ENCODE measurements at places on chromosomes 7 and 10.
A peak's percentile ranks its signal among the peaks of the same experiment; 100 is the strongest.

GRCh38 chr10:93248583-93249227 lies 175.0 kb downstream of the CYP26A1 start:
- peak; percentile 26 for DNase-seq

- no peak for DNase-seq
Observed at GRCh38 chr10:78028438-78029268, 662 bp downstream of the POLR3A start.

- DNase-seq: peak; percentile 49
Observed at GRCh38 chr10:588246-589165, 101.0 kb downstream of the DIP2C start.

GRCh38 chr10:4109469-4109868 lies 324.5 kb upstream of the KLF6 start:
- no peak for DNase-seq

DNA sequence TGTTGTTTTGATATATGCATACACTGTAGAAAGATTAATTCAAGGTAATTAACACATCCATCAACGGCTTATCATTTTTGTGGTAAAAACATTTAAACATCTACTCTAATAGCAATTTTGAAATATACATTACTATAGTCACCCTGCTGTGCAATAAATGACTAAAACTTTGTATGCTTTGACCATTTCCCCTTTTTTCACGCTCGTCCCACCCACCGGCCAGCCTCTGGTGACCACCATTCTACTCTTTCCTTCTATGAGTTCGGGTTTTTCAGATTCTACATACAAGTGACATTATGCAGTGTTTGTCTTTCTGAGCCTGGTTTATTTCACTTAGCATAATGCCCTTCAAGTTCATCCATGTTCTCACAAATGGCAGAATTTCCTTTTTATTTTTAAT lies 21.3 kb downstream of the CYCS start:
- DNase-seq: no peak

GRCh38 chr10:11695779-11696178 lies 46.4 kb upstream of the ECHDC3 start:
- no peak for DNase-seq
